Kidney (tissue), 22 donors: ENCODE measurements at places on chromosomes 1 and 21. TPM values are rescaled to one million over a fixed set of nuclear protein-coding genes. Genes with fewer than 3 reads are reported as not detected.

DNA sequence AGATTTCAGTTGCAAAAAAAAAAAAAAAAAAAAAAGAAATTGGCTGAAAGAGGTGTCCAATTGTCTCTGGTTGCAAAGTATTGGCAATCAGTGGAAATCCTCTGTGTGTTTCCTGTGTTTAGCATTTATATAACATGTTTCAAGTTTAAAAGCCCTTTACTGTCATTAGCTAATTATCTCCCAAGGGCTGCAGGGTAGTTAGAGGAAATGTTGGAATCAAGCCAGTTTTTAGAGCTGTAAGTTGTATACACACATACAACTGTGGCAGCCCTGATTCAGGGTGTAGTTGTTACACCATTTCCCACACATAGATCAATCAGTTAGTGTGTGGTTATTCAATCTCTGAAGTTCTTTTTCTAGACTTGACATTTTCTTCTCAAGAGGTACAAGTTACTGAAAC, 8.9 kb upstream of the ZNF326 start:
- DNase-seq: no peak
- H3K27ac ChIP-seq: no peak overlapping the region
- no peak overlapping the region for H3K4me3 ChIP-seq
- H3K27me3 ChIP-seq: no peaks in the 10 kb centered on the region
- no peaks in the 10 kb centered on the region for H3K4me1 ChIP-seq

Gene DSCAM
- not detected for total RNA-seq

Gene DAB1
- total RNA-seq: 2.3 TPM

DNA sequence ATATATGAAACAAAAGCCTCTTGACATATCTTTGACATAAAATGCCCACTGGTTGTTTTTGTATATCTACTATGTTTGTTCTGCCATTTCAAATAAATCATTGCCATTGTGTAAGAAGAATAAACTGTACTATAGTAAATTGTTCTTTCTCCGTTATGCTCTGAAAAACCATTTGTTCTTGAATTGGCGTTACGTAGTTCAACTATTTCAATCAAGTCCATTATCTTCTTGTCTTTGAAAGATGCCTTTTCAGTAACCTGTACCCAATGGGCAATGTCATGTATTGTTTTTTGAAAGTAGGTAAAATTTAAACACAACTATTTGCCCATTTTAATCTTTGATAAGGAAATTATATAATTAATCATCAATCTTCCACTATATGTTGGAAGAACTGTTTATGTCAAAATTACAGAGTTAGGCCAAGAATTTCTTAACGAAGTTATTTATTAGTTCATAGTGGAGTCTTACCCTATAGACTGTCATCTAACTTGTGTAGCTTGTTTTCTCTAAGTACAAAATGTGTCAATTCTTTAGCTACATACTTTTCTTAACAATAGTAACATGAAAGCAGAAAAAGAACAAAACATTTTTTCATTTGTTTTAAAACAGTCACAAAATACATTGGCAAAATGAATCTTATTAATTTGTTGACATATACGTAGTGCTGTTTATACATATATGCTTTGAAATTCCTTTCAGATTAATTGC, 294.8 kb downstream of the PTPRC start:
- H3K4me3 ChIP-seq: no peak overlapping the region
- DNase-seq: no peak
- peaks cover 4% of the 10 kb centered on the region for H3K4me1 ChIP-seq
- H3K27me3 ChIP-seq: no peaks in the 10 kb centered on the region

- DNase-seq: no peak
- no peak overlapping the region for H3K4me3 ChIP-seq
- no peaks in the 10 kb centered on the region for H3K27me3 ChIP-seq
- H3K36me3 ChIP-seq: no peaks in the 10 kb centered on the region
- H3K27ac ChIP-seq: no peak overlapping the region
- no peaks in the 10 kb centered on the region for H3K4me1 ChIP-seq
Observed at GRCh38 chr1:169906938-169907337, 13.2 kb upstream of the SCYL3 start.

Gene MATN1
- total RNA-seq: 0.13 TPM

Gene ARMH1
- 3.9 TPM for total RNA-seq

Gene MAST2
- 17.9 TPM for total RNA-seq

Gene ANP32E
- 41.7 TPM for total RNA-seq

Gene ALG14
- 8.6 TPM for total RNA-seq

DNA sequence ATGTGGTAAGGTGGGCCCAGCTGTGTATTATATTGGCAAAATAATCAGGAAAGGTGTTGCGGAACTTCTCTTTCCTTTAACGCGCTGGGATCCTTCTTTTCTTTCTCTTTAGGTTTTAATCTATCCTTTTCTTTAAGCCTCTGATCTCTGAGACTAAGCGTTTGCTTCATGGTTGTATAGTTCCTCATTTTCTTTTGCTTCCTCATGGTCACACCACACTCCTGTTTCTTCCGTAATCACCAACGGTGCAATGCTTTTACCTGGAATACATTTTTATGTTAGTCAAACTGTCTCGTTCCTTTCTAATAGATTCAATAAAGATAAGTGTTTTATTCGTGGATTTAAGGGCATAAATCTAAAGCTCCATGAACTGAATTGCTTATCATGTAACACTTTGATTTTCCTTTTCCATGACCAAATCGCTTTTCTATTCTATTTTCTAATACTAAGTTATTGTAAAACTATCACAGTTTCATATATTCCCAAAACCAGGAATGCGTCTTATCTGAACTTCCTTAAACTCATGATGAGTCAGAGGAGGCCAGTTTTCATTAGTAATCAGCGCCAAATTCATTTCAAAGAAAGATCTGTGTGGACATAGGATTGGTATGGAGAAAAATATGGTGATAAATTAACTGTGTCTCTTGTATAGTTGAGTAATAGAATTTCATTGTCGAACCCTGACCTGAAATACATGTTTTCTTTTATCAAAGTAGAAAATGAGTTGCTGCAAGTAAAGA, 12.2 kb downstream of the SDCCAG8 start:
- no peak overlapping the region for H3K4me3 ChIP-seq
- no peak for DNase-seq
- peaks cover 9% of the 10 kb centered on the region for H3K4me1 ChIP-seq
- H3K27ac ChIP-seq: no peak overlapping the region
- no peaks in the 10 kb centered on the region for H3K36me3 ChIP-seq
- H3K27me3 ChIP-seq: no peaks in the 10 kb centered on the region

GRCh38 chr1:193069748-193070385, 10.5 kb downstream of the RO60 start:
- no peaks in the 10 kb centered on the region for H3K36me3 ChIP-seq
- H3K27ac ChIP-seq: no peak overlapping the region
- H3K4me3 ChIP-seq: no peak overlapping the region
- no peaks in the 10 kb centered on the region for H3K27me3 ChIP-seq
- H3K4me1 ChIP-seq: no peaks in the 10 kb centered on the region

Gene SEMA6C
- total RNA-seq: 7.6 TPM

DNA sequence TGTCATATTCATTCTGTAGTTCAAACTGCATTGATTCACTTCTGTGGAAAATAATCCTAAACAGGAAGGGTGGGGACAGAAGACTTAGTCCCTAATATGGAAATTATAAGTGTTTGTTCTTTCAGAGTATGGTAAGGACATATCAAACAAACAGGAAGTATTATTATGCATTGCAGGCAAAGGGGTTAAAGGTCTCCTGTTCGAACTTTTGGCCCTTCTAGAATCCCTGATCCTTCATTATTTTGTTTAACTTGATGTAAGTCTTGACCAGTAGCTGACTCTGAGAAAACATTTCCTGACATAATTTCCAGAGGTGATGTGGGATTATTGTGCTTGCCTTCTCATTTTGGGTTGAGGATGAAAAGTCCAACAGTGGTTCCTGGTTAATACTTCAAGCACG, 215.4 kb upstream of the ADGRL2 start:
- no peaks in the 10 kb centered on the region for H3K36me3 ChIP-seq
- H3K27me3 ChIP-seq: no peaks in the 10 kb centered on the region
- no peak overlapping the region for H3K27ac ChIP-seq
- no peak overlapping the region for H3K4me3 ChIP-seq
- peak; percentile 14 for DNase-seq

Gene KRTAP19-1
- not detected for total RNA-seq

- DNase-seq: no peak
- H3K4me3 ChIP-seq: no peak overlapping the region
- peaks cover 2% of the 10 kb centered on the region for H3K4me1 ChIP-seq
- H3K36me3 ChIP-seq: no peaks in the 10 kb centered on the region
Observed at GRCh38 chr1:52157582-52157981, 15.7 kb downstream of the ZFYVE9 start.

- H3K4me3 ChIP-seq: peak within 1 kb of the TSS; percentile 41
- H3K27me3 ChIP-seq: no peaks in the 10 kb centered on the region
- H3K27ac ChIP-seq: no peak within 1 kb of the TSS
- peaks cover 2% of the 10 kb centered on the region for H3K36me3 ChIP-seq
Observed at GRCh38 chr21:46097336-46098293, at the start of gene COL6A2. TSS of gene COL6A2 (plus strand) at chr21:46098112.

DNA sequence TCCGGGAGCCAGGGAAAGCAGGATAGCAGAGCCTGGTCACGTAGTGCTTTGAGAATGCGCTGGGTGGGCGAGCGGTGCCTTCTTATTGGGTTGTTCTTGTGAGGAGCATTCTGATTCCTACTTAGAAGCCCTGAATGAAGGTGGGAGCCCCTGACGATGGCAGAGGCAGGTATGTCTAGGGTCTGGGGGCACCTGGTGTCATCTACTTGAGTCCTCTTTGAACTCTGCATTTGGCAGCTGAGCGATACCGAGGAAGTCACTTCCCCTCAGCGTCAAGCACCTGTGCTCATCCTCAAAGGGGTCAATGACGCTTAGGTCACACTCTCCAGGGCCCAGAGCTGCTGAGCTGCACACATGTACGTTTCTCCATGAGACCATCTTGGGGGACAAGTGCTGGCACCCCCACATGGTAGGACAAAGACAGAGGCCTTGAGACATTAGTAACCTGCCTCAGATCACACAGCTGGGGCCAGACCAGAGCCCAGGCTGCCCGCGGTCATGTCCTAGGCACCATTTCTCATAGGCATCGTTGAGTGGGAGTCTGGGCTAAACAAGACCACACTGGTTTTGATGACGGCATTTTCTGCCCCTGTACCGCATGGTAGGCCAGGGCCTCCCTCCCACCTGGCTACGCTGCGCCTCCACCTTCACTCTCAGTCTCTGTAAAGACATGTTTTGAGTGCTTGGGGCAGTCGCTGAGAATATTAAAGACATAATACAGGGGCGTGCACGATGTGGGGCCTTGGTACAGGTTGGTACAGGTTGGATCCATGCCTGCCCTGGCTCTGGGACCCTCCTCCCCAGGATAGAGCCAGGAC, 69.1 kb upstream of the ABCG1 start:
- no peaks in the 10 kb centered on the region for H3K27me3 ChIP-seq
- peak; percentile 49 for DNase-seq
- H3K36me3 ChIP-seq: no peaks in the 10 kb centered on the region
- H3K4me3 ChIP-seq: no peak overlapping the region
- H3K27ac ChIP-seq: no peak overlapping the region

DNA sequence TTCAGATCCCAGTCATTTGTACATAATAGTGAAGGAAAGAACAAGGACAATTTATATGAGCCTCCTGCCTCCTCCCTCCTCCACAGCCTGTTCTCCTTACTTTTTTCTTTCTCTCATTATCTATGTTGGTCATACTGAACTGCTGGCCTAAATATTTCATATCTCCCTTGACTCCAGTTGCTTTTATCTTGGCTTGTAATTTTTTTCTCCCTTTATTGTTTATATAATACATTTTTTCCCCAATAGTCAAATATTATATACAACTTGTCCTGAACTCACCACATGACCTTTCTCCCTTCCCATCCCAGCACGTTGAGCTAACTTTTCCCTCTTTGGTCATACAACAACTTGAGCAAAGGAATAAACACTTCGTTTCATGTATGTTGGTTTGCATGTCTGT, 752.1 kb downstream of the LTN1 start:
- no peak overlapping the region for H3K27ac ChIP-seq
- H3K4me1 ChIP-seq: peaks cover 2% of the 10 kb centered on the region
- no peak overlapping the region for H3K4me3 ChIP-seq
- no peaks in the 10 kb centered on the region for H3K36me3 ChIP-seq
- DNase-seq: no peak
- no peaks in the 10 kb centered on the region for H3K27me3 ChIP-seq

- no peak overlapping the region for H3K4me3 ChIP-seq
- H3K36me3 ChIP-seq: no peaks in the 10 kb centered on the region
- peaks cover 10% of the 10 kb centered on the region for H3K4me1 ChIP-seq
- no peaks in the 10 kb centered on the region for H3K27me3 ChIP-seq
Observed at GRCh38 chr21:37392441-37392840, 25.9 kb downstream of the DYRK1A start.

Gene HES5
- 0.44 TPM for total RNA-seq

DNA sequence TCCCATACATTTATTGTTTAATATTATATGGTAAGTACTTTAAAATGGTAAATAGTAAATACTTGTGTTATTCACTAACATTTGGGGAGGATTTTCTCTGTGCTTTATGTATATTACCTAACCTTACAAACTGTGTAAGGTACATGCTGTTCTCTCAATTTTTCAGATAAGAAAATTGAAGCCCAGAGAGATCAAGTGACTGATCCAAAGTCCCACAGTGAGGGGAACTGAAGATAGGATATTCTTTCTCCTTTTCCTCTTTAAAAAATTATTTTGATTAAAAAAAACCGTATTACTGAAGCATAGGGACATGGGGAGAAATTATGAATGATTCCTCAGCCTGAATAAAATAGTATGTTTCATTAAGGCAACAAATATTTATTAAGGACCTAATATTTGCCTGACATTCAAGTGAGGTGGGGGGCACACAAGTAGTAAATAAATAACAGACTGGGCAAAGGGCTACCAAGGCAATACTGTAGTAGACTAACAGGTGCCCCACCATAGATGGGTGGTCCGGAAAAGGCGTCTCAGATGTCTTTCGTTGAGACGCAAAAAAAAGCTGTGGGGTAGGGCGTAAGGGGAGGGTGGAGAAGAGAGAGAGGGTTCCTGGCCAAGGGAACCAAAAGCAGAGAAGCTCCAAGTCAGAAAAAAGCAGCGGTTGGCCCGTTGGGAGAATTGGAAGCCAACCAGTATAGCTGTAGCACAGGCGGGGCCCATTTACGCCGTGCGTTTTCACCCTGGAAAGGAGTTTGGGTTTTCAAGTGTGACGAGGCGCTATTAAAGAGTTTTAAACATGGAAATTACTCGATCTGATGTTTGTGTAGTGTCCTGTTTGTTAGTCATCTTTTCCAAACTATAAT, 944 bp upstream of the AGO3 start:
- H3K4me3 ChIP-seq: peak overlapping the region; percentile 94
- DNase-seq: peak; percentile 75
- H3K4me1 ChIP-seq: peaks cover 8% of the 10 kb centered on the region
- no peaks in the 10 kb centered on the region for H3K36me3 ChIP-seq

- H3K36me3 ChIP-seq: no peaks in the 10 kb centered on the region
- DNase-seq: no peak
- no peaks in the 10 kb centered on the region for H3K27me3 ChIP-seq
- no peak overlapping the region for H3K27ac ChIP-seq
- no peak overlapping the region for H3K4me3 ChIP-seq
Observed at GRCh38 chr1:117709249-117709691, 103.4 kb downstream of the TENT5C start.
